ENCODE measurements at places on chromosomes 6 and 20.

DNA sequence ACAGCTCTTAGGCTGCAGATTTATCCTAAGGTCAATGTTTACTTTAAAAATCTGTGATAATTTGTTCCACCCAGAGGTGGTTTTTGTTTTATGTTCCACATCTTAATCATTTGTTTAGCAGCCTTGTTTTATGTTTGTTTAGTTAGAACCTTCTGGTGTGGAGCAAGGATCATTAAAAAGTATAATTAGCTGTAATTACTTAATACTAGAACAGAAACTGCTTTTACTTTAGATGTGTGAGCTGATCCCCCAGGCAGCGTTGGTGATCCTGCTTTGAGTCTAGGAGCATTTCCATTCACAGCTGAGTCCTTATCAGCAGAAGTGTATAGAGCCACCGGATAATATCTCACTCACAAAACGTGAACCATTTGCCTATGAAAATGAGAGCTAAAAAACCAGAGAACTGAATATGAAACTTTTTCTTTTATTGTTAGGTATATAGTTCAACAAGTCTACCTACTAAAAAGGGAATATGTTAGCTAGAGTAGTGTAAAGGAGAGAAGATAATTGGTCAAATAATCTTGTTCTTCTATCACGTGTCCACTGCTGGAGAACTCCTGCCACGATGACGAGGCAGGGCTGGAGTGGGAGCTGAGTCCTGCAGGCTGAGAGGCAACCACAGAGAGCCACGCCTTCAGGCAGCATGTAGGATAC is 78.5 kb downstream of the TRMT11 start:
- no peak for DNase-seq

DNA sequence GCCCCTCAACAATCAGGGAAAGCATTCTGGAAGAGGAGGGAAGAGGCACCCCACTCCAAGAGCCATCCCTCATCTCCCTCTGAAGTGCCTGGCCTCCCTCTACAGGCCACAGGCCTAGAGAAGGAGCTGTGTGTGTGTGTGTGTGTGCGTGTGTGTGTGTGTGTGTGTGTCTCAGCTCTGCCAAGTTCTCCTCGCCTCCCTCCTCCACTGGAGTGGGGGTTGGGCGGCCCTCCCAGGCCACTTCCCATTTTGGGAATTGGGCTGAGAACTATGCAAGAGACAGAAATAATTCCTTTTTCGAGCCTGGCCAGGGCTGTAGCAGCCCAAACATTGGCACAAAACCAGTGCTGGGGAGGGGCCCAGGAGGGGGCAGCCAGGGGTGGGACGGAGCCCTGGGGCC is 35.7 kb downstream of the KCNB1 start:
- no peak for DNase-seq

GRCh38 chr6:51562198-51562597 is 525.2 kb downstream of the PKHD1 start:
- no peak for DNase-seq

GRCh38 chr6:153588330-153588729 is 450.7 kb upstream of the OPRM1 start:
- DNase-seq = no peak

DNA sequence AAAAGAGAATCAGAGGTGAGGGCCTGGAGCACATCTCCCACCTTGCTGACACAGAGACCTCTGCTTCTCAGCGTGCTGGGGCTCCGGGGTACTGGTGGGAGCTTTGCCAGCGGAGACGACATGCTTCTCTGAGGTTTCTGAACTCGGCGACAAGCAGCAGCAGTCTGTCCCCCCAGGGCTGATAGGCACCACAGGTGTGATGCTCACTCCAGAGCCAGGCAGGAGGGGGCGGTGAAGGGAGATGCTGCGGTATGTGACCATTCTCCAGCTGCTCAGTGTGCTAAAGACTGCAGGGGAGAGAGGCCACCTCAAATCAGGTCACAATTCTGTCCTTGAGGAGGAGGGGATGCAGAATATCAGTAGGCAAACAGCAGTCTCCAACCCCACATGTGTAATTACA is 219.9 kb downstream of the ALDH8A1 start:
- no peak for DNase-seq

GRCh38 chr6:161477876-161478425 is 204.1 kb upstream of the AGPAT4 start:
- DNase-seq = no peak

DNA sequence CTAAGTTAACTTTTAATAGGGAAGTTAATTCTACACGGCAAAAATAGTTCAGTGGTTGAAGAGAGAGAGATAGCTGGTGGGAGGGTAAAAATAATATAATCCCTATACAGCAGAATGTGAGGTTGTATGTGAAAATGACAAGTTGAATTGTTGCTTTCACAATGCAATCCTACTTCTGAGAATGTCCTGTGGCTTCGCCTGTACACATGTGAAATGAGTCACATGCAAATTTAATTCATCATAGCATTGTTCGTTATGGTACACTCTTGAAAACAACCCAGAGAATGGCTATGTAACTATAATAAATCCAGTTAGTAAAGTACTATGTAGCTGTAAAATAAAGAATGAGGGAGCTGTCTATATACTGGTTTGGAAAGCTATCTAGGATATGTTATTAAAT is 46.0 kb upstream of the HINT3 start:
- DNase-seq = no peak

- no peak for DNase-seq
Measured at GRCh38 chr6:150322466-150322871, 46.3 kb upstream of the IYD start.

GRCh38 chr20:46349742-46350056 is 41.4 kb upstream of the CDH22 start:
- no peak for DNase-seq

- DNase-seq = no peak
Measured at GRCh38 chr6:103236923-103237322, 1622.8 kb downstream of the HACE1 start.

GRCh38 chr6:5151955-5152401 is 66.8 kb downstream of the PPP1R3G start:
- no peak for DNase-seq

GRCh38 chr6:111119571-111120329 is 32.4 kb downstream of the SLC16A10 start:
- DNase-seq = no peak

DNA sequence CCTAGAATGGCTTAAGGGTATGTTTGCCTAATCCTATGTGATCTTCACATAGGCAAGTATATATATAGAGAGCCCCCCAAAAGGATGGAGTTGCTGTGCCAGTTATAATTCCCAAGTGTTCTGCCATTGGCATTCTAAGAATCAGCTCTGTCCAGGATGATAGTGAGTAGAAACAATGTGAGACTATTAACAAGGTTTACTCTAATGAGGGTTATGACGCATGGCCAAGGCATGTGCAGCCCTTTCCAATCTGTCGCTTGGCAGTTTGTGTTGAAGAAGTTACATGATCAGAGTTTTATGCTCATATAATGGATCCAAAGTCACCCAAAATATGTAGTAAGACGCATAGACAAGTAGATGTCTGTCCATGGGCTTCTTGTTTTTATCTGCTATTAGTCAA is 33.6 kb downstream of the VGLL2 start:
- no peak for DNase-seq
